ENCODE measurements at places on chromosomes 7 and 10.
A peak's percentile ranks its signal among the peaks of the same experiment; 100 is the strongest.

- DNase-seq = no peak
Measured at GRCh38 chr10:79019441-79020014, 49.2 kb upstream of the ZMIZ1 start.

DNA sequence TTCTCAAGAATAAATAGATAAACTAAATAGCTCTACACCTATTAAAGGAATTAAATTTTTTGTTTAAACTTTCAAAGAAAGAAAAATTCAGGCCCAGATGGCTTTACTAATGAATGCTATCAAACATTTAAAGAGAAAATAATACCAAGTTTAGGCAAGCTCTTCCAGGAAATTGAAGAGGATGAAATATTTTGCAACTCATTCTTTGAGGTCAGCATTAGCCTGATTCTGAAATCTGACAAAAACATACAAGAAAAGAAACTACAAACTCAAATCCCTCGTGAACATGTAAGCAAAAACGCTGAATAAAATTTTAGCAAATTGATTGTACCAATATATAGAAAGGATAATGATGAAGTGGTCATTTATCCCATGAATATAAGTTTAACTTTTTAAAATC, 93.4 kb downstream of the RTKN2 start:
- no peak for DNase-seq

DNA sequence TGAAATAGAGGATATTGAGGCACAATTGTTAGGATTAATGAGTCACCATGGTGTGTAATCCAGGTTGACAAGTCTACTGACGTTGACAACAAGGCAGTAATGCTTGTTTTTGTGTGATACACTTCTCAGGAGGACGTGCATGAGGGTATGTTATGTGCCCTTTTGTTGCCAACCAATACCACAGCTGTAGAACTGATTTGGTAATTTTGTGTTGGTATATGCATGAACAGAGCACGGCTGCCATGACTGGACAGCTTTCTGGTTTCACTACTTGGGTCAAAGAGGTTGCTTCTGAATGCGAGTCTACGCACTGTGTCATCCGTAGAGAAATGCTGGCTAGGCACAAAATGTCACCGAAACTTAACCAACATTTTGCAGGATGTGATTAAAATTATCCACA, 32.9 kb downstream of the PHTF2 start:
- DNase-seq = no peak

GRCh38 chr10:127813290-127813689, 76.3 kb downstream of the FOXI2 start:
- DNase-seq = no peak

DNA sequence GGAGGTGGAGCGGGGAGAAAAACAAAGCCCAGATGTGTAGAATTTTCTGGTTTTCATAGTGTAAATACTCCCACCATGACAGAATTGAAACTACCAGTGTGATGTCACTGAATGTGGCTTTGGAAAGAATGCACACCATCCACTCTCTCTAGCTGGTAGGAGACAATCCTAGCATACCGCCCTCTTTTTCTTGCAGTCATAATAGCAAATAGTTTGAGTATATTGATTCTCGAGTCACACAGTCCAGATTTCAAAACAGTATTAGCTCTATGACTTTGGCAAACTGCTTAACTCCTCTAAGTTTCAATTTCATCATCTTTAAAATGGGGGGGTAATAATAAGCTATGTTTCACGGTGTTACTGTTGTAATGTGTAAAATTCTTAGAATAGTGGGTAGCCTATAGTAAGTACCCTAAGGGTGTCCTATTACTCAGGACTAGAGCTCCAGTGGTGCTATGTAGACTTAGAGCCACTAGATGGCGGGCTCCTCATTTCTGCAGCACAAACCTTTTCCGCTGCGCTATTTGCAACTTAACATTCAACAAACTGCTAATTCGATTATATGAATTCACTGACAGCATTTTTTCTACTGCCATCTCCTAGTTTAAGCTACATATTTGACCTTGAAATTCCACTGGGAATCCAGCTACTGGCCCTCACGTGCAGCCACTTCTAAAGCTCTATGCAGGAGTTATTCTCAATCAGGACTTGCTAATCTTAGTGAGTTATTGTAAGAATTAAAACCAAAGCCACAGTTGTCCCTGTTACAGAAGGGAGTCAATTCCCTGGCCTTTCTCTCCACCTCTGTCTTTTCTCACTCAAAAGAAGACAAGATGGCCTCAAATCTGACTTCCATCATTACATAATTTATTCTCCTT, 18.7 kb downstream of the TAS2R40 start:
- peak; percentile 80 for DNase-seq

- no peak for DNase-seq
Measured at GRCh38 chr7:45581271-45581780, 7.2 kb downstream of the ADCY1 start.

DNA sequence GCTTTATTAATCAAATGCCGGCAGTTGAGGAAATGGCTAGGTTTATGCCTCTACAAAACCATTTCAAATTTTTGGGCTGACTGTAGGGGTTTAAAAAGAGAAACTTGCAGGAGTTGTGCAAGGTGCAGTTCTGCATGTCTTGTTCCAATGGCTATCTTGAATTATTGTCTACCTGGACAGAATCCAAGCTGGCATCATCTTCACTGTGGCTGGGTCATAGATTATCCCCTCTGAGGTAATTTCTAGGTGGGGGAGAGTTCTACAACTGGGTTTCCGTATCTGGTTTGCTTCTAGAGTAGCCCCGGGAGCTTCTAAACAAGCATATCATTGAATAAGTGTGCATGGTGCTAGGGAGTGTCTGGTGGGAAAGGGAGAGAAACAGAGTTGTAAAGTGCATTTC, 16.9 kb downstream of the BET1 start:
- DNase-seq = no peak

GRCh38 chr7:38463277-38464225, 167.6 kb downstream of the AMPH start:
- peak; percentile 8 for DNase-seq

DNA sequence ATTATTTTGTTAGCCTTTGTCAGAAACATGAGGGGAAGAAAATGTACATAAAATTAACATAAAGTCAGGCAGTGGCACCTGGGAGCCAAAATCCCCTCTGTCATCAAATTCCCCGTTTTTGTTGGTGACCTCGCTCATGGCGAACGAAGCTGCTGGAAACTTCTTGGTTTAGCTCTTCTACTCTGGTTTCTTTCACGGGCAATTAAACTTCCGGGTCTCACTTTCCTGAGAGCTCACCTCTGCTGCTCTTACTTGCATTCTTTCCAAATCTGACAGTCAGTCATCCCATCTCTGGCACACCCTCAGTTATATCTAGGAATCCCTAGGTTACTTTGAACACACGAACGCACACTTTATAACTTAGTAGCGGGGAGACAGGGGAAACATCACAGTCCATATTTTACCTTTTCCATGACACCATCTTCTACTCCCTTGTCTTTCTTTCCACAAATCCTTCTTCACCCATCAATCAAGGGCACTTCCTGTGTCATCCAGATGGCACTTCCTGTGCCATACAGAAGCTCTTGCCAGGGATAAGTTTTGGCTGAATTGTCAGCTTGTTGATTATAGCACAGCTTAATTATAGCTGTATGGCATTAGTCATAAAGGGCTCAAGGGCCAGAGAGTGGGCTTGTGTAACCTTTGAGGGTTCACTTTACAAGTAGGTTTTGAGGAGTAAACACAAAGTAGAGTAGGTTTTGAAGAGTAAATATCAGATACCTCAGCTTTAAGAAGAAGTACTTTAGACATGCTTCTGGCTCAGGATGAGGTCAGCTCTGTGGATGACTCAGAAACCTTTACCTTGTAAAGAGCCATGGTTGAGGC, 105.1 kb downstream of the GATA3 start:
- no peak for DNase-seq

DNA sequence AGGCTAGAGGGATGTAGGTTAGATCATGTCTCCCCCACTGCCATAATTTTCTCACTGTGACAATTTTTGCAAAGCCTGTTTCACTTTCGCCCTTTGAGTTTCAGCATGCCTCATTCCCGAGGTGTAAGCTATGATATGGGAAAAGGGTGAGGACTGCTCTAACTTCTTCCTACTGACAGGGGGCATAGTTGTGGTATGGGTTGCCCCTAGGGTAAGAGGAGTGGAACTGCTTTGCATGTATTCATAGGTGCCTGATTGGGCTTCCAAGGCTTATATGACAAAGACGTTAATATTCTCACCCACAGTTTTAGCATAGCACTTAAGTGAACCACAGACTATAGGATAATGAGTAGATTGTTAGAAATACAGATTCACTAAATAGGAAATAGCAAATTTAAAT, 148.7 kb downstream of the BBS9 start:
- no peak for DNase-seq

DNA sequence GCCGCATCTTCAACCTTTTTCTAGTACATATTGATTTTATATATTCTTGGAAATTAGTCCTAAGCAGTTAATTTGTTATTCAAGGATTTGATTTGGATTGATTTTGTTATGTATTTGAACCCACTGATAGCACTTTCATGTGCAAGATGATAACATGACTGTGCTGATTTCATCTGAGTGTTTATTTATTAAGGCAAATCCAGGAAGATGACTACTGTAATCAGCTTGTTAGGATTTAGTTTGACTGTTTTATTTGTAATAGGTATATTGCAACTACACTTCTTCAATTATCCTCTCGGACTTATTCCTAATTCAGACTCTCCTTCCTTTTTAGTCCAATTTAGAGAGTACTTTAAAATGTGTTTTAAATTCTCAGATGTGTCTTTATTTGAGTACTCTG, 75.1 kb upstream of the PRKG1 start:
- DNase-seq = no peak

GRCh38 chr7:1866601-1867000, 196.5 kb downstream of the ELFN1 start:
- no peak for DNase-seq

DNA sequence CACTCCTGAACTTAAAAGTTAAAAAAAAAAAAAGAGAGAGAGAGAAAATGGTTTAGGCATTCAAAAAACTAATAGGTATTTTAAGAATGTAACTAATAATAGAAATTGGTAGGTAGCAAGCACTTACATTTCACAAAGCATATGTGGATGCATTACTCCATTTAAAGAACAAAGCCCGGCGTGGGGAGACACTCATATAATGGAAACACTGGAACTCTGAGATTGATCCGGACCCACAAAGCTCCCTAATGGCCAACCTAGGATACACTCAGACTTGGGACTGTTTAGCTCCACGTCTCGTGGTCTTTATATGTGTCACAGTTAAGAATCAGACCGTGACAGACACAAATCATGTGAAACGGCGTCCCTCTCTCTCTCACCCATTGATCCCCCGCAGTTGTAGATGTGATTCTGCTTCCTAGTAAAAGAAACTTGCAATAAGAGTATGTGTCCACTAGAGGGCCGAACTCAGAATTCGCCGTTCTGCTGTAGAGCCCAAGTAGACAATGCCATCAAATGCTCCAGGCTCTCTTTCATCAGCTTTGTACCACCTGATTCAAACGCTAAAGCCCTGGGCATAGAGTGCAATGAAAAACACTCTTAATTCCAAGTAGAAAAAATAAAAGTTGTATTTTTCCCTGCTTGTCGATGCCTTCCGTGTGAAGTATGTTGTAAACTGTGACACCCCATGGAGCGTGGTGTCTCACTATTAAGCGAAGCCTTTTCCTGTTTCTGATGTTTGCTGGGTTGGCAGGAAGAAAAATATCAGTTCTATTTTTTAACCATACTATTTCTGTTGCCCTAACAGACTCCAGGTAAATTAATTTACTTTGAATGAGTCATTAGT, 429.0 kb upstream of the MTPN start:
- peak; percentile 90 for DNase-seq

DNA sequence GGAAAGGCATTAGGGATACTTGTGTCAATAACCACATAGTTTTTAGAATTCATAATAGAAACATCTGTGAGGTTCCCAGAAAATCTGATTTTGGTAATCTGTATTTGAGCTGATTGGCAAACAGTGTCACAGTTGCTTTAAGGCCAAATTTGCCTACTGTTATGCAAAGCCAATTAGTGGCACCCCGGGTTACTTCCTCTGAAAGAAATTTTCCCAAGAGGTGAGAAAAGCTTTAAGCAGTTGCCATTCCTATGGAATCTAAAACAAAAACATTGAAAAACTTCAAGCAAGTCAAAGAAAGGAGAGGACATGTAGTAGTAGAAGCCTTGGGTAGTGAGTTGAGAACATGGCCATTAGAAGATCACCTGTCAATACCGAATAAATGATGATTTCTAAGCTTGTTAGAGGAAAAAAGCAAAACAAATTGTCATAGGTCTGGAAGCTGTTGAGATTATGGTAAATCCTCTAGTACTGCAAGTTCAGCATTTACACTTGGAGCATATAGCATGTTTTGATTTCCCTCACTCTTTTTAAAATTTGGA, 176.8 kb downstream of the TWIST1 start:
- DNase-seq = peak; percentile 32

GRCh38 chr7:22216832-22217475, 140.0 kb downstream of the RAPGEF5 start:
- DNase-seq = no peak

DNA sequence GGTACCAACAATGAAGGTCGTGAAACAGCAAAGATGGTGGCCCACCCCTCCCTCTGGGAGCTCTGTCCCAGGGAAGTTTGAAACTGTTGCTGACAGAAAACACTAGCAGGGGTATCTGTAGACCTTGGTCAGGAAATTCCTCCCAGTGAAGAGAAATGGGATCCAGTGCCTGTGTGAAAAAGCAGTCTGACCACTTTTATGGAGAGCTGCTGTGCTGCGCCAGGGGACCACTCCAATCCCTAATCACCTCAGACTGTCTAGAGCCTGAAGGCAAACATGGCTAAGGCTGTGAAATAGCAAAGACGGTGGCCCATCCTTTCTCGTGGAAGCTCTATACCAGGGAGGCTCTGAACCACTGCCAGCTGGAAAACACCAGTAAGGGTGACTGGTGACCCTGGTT, 38.3 kb upstream of the TMEM140 start:
- DNase-seq = no peak

DNA sequence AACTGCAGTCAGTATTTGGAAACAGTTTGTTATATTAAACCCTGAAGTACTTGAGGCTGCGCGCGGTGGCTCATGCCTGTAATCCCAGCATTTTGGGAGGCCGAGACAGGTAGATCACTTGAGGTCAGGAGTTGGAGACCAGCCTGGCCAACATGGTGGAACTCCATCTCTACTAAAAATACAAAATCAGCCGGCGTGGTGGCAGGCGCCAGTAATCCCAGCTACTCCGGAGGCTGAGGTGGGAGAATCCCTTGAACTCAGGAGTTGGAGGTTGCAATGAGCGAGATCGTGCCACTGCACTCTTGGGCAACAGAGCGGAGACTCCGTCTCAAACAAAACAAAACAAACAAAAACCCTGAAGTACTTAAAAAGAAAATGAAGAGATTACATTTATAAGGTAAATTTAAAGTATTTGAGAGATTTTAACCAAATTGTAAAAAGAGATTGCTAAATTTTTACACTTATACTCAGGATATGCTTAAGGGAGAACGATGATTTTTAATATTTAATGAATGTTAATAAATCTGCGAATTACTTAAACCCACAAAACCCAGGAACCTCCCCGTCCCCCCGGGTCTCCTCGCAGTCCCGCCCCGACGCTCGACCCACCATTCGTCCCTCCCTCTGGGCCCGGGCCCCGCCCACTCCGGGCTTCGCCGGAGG, 425 bp upstream of the MTG1 start:
- no peak for DNase-seq

DNA sequence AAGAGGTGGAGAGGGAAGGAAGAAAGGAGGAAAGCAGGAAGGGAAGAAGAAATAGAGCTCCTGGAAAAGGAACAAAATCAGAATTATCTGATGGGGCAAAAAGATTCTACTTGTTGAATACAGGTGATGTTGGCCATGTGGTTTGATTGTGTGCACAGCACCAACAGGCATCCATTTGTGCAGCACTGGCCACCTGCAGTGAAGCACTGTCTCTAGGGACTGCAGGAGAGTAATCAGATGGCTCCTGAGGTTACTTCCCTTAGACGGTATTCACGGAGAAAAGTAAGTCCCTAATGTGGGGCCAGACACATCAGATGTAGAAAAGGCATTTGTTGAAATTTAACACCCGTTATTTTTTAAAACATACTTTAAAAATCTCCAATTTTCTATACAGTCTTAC, 135.3 kb upstream of the VIPR2 start:
- no peak for DNase-seq

Measured in SK-N-MC (cell line).